ENCODE measurements at places on chromosomes 3 and 15. TPM values are rescaled to one million over a fixed set of nuclear protein-coding genes. Genes with fewer than 3 reads are reported as not detected.

GRCh38 chr3:98108162-98108561 lies 21.2 kb downstream of the OR5AC2 start:
- DNase-seq = no peak

DNA sequence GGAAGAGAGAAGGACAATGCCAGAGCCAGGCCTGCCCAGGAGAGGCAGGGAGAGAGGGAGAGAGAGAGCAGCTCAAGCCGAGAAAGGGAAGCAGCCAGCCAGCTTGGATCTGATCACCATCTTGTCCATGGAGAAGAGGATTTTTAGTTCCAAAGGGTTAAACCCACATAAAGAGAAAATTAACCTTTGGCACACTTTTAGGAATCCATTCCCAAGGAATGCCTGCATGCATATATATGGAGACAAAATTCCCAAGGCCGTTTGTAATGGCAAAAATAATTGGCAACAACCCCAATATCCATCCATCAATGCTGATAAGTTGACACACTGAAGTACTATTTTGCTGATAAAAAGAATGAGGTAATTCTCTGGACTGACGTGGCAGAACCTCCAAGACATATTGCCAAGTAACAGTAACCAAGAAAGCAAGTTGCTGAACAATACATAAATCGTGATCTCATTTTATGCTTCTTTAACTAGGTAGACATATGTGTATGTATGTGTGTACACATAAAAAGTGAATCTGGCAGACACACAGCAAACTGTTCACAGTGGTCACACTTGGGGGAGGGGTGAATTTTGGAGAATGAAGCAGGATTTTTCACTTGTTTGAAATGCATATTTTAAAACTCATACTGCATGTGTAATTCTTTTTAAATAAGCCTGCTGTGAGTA lies 7.5 kb upstream of the STRA6 start:
- no peak for DNase-seq

GRCh38 chr15:36944442-36944841 lies 155.9 kb downstream of the MEIS2 start:
- no peak for DNase-seq

DNA sequence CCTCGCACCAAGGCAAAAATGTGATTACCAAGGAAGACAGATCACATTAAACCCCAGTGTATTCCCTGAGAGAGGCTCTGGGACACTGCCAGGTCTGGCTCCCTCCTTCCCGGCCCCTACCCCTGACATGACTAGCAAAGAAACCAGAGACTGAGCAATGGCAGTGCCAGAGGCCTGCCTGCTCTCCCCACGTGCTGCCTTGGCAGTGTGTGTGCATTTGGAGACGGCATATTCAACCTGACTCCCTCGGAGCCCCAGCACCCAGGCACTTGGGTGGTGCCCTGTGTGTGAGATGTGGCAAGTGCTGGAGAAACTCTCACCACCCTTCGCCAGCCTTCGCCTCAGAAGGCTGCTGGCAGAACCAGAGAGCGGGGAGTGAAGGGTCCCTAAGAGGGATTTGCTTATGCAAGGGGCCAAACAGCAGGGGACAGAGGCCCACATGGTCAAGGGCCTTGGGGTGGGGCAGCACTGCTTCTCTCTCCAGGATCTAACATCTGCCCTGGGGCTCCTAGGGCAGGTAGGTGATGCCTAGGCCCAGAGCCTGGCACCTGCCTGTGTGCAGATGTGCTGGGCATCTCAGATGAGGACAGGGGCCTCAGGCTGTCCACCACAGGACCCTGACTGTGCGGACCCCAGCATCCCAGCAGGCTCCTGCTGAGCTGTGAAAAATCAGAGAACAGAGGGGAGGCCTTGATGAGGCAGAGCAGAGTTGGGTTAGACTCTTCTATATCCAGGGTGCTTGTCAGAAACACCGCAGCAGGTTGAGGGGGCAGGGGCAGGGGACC lies 23.6 kb upstream of the PLXNA1 start:
- no peak for DNase-seq

DNA sequence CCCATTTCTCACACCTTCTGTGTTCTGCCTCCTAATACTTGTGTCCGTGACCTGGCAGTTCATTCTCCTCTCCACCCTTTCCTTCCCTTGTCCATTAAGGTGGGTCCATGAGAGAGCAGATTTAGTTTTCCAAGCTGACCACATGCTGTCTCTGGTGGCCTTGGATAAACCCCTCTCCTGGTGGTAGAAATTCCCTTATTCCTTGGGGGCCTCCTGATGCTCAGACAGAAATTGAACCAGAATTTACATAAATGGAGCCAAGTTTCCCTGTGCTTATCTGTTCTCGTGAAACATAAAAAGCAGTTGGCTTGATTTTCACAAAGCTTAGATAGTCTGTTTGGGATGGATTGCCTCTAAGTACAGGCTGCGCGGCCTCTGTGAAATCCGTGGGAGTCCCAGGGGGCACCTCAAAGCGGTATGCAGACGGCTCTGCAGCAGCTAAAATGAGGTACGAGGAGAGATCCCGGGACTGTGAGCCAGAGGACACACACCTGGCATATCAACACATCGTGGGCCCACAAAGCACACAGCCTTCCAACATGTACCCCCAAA lies 101.0 kb upstream of the NMNAT3 start:
- DNase-seq = no peak

DNA sequence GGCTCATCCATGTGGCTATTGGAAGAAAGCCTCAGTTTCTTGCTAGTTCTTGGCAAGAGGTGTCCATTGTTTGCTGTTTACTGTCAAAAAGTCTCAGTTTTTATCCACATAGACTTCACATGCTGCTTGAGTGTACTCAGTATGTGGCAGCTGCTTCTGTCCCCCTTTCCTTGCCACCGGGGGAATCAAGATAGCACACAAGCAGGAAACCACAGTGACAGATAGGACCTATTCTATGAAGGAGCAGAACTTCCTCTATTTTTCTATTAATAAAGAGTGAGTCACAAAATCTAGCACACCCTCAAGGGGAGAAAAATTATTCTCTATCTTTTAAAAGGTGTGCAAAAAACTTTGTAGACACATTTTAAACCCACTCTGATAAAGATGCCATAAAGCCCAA lies 121.4 kb upstream of the GMNC start:
- no peak for DNase-seq

Gene GATM
- 1.3 TPM for total RNA-seq

GRCh38 chr15:27042646-27043045 lies 71.7 kb downstream of the GABRG3 start:
- DNase-seq = no peak

GRCh38 chr3:17469954-17470353 lies 272.5 kb downstream of the TBC1D5 start:
- no peak for DNase-seq

DNA sequence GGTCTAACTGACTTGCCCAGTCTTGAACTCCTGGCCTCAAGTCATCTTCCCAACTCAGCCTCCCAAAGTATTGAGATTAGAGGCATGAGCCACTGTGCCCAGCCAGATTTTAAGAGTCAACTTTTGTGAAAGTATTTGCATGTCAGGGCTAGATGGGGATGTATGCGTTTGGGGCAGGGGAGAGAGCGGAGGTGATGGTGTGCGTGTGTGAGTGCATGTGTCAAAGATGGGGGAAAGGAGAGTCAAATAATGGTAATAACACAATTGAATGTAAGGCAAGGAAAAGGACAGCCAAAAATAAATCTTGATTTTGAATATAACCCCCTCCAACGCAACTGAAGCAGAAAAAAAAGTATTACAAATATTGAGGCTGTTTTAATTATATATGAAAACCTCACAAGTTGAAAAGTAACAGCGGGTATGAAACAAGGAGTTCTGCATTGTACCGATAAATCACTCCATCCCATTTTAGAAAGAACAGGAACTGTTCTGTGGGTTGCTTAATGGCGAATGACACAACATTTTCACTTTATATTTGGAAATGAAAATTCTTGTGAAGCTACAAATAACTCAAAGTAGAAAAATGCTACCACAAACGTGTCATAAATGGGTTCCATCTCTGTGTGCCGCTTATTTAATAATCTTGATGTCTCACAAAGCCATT lies 29.9 kb upstream of the LDHAL6B start:
- no peak for DNase-seq

DNA sequence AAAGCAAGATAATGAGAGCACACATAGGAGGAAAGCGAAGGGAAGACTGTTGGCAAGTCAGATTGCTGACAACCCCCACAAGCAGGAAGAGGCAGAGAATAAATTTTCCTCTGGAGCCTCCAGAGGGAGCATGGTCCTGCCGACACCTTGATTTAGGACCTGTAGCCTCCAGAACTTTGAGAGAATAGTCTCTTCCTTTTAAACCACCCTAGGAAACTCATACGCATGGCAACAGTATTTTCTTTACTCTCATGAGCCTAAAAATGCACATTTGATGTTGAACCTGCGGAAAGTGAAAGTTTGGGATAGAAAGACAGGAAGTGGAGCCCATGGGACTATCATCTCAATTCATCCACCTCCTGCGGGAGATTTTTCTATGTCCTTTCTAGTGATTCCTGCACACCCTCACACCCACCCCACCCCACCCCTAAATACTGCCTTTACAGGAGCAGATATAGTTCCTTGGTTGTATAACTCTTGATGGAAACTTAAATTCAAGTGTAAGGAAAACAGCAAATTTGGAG lies 116.7 kb upstream of the LPP start:
- peak; percentile 57 for DNase-seq

Measured in LHCN-M2 (cell line).